ENCODE measurements at places on chromosomes 7 and 10.
A peak's percentile ranks its signal among the peaks of the same experiment; 100 is the strongest.

DNA sequence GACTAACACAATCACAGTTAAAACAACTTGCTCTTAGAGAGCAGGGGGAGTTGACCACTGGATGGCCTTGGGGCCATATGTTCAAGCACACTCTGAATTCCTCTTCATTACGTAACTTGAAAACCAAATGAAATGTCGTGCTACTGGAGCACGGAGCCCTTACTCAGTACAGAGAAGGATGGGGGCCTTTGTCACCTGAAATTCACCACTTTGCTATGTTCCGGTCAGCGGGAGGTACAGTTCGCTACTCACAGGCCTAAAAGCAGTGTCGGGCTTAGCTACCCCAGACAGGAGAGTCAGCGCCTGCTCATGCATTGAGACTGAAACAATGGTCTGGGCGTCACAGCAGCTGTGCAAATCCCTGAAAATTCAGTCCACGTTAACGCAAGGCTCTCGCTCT is 39.6 kb downstream of the GLI3 start:
- no peak for DNase-seq

- DNase-seq = no peak
Measured at GRCh38 chr7:66380272-66380888, 175.2 kb downstream of the TPST1 start.

DNA sequence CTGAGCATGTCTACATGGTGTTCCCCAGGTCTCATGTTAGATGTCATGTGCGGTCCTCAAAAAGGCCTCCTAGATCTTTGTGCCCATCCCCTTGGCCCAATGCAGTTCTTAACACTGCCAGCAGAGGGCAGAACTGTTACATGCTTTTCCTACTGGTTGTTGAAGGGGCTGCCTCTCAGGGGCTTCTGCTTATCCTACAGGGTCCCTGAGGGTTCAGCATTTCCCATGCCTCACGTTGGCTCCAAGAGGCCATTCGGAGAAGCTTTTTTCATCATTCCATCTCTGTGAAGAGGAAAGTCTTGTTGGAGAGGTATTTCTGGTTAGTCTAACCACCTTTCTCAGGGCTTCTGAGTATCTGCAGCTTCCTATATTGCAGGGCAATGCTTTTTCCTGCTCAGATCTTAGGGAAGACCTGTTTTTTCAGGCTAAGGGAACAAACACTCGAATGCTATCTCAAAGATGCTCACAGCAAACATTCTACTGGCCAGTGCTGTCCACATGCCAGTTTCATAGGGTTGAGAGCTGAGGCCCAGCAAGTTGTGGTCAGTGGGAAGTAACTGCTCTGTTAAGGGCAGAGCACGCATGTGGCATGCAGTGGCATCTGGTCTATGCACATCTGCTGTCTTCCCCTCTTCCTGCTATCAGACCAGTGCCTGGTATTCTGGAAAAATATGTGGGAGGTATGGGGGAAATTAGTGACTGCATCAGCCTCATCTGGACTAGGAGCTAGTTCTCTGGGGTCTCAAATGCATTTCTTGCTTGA is 31.5 kb downstream of the MBL2 start:
- DNase-seq = no peak

GRCh38 chr7:36287371-36288241 is 102.1 kb upstream of the ANLN start:
- DNase-seq = no peak

- DNase-seq = no peak
Measured at GRCh38 chr10:92913973-92914372, 65.7 kb downstream of the EXOC6 start.

GRCh38 chr10:74384615-74385183 is 233.7 kb downstream of the ADK start:
- DNase-seq = peak; percentile 3
